ENCODE measurements at places on chromosomes 13 and 19. TPM values are rescaled to one million over a fixed set of nuclear protein-coding genes. Genes with fewer than 3 reads are reported as not detected.

DNA sequence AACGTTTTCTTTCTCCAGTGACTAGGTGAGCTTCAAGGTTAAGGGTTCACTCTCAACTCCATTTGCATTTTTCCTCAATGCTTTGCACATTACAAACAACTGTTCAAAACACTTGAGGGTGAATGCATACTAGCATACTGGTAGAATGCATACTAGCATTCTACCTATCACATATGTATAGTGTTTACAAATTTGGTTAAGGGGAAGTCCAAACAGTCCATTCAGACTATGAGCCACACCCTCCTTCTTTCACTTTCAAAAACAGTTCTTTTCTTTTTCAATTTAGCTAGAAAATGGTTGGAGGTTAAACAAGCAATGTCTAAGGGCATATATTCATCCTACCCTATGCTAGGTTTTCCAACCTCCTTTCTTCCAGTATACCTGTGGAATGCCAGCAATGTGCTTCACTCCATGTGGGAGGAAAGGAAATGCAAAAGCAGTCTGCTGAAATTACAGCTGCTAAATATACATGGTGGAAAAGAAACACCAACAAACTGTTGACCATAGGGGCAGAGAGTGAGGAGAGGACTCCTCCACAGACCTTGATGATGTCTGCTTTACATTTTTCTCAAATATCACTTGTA lies 102.6 kb downstream of the DOCK9 start:
- no peak overlapping the region for H3K4me3 ChIP-seq
- H3K36me3 ChIP-seq: peaks cover 62% of the 10 kb centered on the region
- no peak overlapping the region for H3K27ac ChIP-seq
- no peaks in the 10 kb centered on the region for H3K27me3 ChIP-seq
- H3K4me1 ChIP-seq: no peaks in the 10 kb centered on the region

DNA sequence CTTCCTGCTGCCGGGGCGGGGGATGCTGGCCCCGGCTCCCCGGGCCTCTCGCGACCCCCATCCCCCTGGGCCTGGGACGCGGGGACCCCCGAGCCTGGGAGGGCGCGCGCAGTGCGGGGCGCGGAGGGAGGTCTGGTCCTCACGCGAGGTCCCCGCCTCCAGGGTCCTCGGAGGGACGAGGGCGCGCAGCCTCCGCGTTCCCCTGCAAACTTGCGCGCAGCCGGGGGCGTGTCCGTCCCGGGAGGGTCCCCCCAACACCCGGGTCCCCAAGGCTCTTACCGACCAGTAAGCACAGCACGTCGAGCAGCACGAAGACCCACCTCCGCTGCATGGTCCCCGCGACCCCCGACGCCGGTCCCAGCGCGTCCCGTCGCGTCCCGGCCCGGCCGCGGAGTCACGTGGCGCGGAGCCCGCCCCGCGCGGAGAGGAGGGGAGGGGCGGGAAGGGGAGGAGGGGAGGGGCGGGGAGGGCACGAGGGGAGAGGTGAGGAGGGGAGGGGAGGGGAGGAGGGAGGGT lies at the start of gene PLPP2:
Gene PLPP2 (minus strand): TSS at position 398 of the 516 bp plus-strand sequence. CDS start 67 bp downstream, at position 331.
- peak within 1 kb of the TSS; percentile 27 for H3K4me3 ChIP-seq
- H3K27ac ChIP-seq: peak within 1 kb of the TSS; percentile 67
- peaks cover 22% of the 10 kb centered on the region for H3K4me1 ChIP-seq
- no peak for DNase-seq
- peaks cover 81% of the 10 kb centered on the region for H3K27me3 ChIP-seq

DNA sequence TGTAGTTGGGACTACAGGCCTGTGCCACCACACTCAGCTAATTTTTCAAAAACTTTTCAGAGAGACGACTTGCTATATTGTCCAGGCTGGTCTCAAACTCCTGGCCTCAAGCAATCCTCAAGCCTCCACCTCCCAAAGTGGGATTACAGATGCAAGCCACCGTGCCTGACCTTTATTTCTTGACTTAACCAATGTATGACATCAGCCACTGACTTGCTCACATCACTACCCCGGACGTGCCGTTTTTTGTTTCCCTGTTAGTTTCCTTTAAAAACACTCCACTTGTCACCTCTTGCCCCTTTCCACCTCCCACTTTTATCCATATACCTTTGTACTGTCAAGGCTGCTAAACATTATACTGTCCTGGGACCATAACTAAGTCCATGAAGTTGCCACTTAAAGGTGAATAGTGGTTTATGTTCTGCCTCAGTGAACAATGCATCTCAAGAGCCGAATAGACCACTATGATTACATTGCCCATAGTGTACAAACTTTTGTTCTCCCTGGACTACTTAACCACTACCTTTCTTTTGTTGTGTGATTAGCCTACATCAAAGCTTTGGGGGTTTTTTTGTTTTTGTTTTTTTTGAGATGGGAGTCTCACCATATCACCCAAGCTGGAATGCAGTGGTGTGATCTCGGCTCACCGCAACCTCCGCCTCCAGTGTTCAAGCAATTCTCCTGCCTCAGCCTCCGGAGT lies 2.3 kb upstream of the EPHX3 start:
- H3K36me3 ChIP-seq: peaks cover 36% of the 10 kb centered on the region
- DNase-seq: no peak
- no peaks in the 10 kb centered on the region for H3K27me3 ChIP-seq
- H3K4me3 ChIP-seq: no peak overlapping the region
- peaks cover 21% of the 10 kb centered on the region for H3K4me1 ChIP-seq
- H3K27ac ChIP-seq: no peak overlapping the region

DNA sequence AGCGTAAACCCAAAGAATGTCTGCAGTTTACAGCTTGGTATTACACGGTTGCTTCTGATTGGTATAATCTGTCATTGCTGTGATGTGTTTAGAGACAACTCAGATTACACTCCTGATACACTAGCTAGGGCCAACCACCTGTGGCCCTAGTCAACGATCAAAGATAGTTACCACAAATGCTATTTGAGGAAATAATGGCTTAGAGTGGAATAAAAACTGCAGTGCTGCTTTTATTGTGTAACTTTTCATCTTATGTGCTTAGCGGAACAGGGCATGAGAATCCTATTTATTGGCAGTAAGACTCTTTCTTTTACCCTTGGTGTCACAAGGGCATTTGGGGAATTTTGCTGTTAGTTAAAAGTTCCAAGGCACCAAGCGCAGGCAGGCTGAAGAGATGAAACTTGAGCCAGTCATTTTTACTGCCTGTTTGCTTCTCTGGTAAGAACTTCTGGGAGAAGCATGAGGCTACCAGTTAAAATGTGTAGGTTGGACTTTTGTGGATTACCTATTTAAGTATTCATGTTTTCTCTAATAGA lies 363.3 kb downstream of the KCNRG start:
- no peak overlapping the region for H3K4me3 ChIP-seq
- no peaks in the 10 kb centered on the region for H3K36me3 ChIP-seq
- no peak overlapping the region for H3K27ac ChIP-seq
- no peak for DNase-seq

DNA sequence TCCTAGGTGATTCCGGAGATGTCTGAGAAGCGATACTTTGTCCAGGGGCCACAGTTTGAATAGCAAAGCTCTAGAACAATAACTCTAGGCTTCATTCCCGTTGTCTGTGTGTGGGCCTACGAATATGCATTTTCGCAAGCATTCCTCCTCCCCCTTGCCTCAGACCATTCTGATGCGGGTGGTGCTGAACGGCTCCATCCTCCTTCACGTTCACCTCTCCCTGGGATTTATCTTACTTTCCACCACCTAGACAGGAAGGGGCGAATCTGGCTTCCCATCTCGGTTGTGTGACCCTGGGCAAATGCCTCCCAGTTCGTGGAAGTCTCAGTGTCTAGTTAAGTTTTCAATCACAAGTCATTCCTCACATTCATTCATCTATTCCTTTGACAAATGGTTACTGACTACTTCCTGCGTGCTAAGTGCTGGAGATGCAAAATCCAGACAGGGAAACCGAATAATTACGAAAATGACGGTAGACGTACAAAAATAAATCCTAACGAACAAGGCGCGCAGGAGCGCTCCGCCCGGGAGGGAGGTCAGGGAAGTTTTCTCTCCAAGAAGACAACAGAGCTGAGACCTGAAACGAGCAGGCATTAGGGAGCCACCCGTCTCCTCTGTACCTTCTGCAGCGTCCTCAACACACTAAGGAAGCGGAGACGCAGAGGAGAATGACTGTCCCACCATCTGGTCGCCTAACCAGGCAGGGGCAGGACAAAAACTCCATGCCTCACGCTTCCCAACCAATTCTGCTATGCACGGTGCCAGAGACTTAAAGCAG lies 1.3 kb upstream of the CNOT3 start:
- H3K27me3 ChIP-seq: no peaks in the 10 kb centered on the region
- no peak for DNase-seq
- peaks cover 13% of the 10 kb centered on the region for H3K4me1 ChIP-seq
- H3K36me3 ChIP-seq: peaks cover 2% of the 10 kb centered on the region

- DNase-seq: no peak
- H3K4me3 ChIP-seq: peak overlapping the region; percentile 81
- no peaks in the 10 kb centered on the region for H3K27me3 ChIP-seq
- H3K27ac ChIP-seq: peak overlapping the region; percentile 90
These were observed 846 bp downstream of the ZNF790 start for GRCh38 chr19:36837176-36837905.

- H3K27ac ChIP-seq: no peak overlapping the region
- no peak for DNase-seq
- H3K4me3 ChIP-seq: no peak overlapping the region
- H3K36me3 ChIP-seq: peaks cover 48% of the 10 kb centered on the region
- H3K27me3 ChIP-seq: no peaks in the 10 kb centered on the region
These were observed 437.0 kb downstream of the KLF12 start for GRCh38 chr13:73697166-73697565.

- DNase-seq: no peak
- H3K27ac ChIP-seq: no peak overlapping the region
- H3K4me3 ChIP-seq: no peak overlapping the region
- H3K36me3 ChIP-seq: no peaks in the 10 kb centered on the region
- H3K27me3 ChIP-seq: peaks cover 14% of the 10 kb centered on the region
These were observed 107.7 kb downstream of the SLC7A1 start for GRCh38 chr13:29487466-29488454.

GRCh38 chr13:74743992-74744391 lies 609.8 kb upstream of the KLF12 start:
- H3K27me3 ChIP-seq: no peaks in the 10 kb centered on the region
- no peak overlapping the region for H3K4me3 ChIP-seq
- no peak overlapping the region for H3K27ac ChIP-seq
- H3K4me1 ChIP-seq: no peaks in the 10 kb centered on the region
- DNase-seq: no peak

Gene WTIP
- 0.90 TPM for total RNA-seq

Gene POSTN
- total RNA-seq: not detected

Gene PRODH2
- total RNA-seq: not detected

Gene LMTK3
- 23.5 TPM for total RNA-seq

Gene THSD1
- 0.26 TPM for total RNA-seq
